Activated B cell treated with CpG ODN at 0.5 μM for 24 hours (primary cell): ENCODE measurements at places on chromosomes 4 and X.
A peak's percentile ranks its signal among the peaks of the same experiment; 100 is the strongest.

DNA sequence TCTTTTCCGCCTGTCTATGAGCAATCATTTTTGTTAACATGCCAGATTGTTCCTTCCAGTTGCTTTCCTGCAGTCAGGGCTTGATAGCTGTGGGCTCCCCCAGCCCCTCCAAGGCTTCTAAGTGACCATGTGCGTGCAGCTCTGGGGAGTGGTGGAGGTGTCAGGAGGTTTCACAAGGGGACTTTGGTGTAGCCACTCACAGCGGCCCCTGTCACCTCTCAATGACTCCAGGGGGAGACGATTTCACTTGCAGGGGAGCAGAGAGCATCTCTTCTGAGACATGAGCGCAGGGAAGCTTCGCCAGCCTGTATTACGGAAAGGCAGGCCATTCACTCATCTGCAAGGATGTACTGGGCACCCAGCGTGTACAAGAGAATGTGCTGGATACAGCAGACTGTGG lies 3.1 kb upstream of the GPR78 start:
- no peak overlapping the region for H3K4me3 ChIP-seq
- H3K27me3 ChIP-seq: peaks cover 14% of the 10 kb centered on the region
- DNase-seq: no peak
- no peaks in the 10 kb centered on the region for H3K4me1 ChIP-seq
- H3K36me3 ChIP-seq: no peaks in the 10 kb centered on the region
- H3K27ac ChIP-seq: no peak overlapping the region

- no peaks in the 10 kb centered on the region for H3K4me1 ChIP-seq
- no peak overlapping the region for H3K4me3 ChIP-seq
- H3K27ac ChIP-seq: no peak overlapping the region
- H3K36me3 ChIP-seq: no peaks in the 10 kb centered on the region
- no peak for DNase-seq
- no peaks in the 10 kb centered on the region for H3K27me3 ChIP-seq
These were observed 122.2 kb upstream of the GC start for GRCh38 chr4:71906096-71906495.

- H3K4me1 ChIP-seq: peaks cover 7% of the 10 kb centered on the region
- no peaks in the 10 kb centered on the region for H3K27me3 ChIP-seq
- no peak overlapping the region for H3K4me3 ChIP-seq
- H3K36me3 ChIP-seq: no peaks in the 10 kb centered on the region
These were observed 5.3 kb downstream of the APOO start for GRCh38 chrX:23902419-23902818.

DNA sequence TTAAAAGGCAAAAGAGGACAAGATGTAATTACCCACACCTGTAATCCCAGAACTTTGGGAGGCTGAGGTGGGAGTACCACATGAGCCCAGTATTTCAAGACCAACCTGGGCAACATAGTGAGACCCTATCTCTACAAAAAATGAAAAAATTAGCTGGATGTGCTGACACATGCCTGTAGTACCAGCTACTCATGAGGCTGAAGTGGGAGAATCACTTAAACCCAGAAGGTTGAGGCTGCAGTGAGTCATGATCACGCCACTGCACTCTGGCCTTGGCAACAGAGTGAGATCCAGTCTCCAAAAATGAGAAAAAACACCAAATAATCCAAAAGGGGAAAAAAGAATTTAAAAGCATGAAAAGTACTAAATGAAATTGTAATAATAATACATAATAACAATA lies 30.8 kb downstream of the NR0B1 start:
- no peaks in the 10 kb centered on the region for H3K27me3 ChIP-seq
- H3K27ac ChIP-seq: no peak overlapping the region
- H3K4me3 ChIP-seq: no peak overlapping the region
- H3K4me1 ChIP-seq: no peaks in the 10 kb centered on the region

DNA sequence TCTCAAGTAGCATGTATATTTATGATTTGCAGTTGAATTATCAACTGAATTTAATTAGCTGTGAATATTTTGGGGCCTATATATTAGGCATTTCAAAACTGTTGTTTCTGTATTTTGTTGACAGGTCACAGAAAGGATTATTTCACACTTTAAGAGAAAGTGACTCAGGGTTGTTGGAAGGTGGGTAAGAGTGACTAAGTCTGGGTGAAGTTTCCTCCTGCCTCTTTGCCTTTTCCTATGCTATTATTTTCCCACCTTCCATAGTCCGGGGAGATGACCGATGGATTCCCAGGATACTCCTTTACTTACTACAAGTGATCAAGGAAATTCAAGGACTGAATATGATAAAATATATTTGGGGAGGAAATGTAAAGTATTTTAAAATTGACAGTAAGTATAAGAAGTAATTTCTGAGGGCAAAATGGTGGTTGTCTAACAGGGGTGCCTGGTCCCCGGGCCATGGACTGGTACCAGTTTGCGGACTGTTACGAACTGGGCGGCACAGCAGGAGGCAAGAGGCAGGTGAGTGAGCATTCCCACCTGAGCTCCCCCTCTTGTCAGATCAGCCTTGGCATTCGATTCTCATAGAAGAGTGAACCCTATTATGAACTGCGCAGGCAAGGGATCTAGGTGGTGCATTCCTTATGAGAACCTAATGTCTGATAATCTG lies 175.5 kb upstream of the GPRIN3 start:
- H3K27me3 ChIP-seq: no peaks in the 10 kb centered on the region
- no peak overlapping the region for H3K4me3 ChIP-seq
- H3K27ac ChIP-seq: no peak overlapping the region
- H3K4me1 ChIP-seq: peaks cover 8% of the 10 kb centered on the region
- no peak for DNase-seq
- no peaks in the 10 kb centered on the region for H3K36me3 ChIP-seq

GRCh38 chr4:126395664-126396063 lies 1080.9 kb downstream of the FAT4 start:
- no peaks in the 10 kb centered on the region for H3K27me3 ChIP-seq
- no peak overlapping the region for H3K27ac ChIP-seq
- H3K36me3 ChIP-seq: no peaks in the 10 kb centered on the region
- no peak overlapping the region for H3K4me3 ChIP-seq

- H3K27me3 ChIP-seq: no peaks in the 10 kb centered on the region
- H3K4me1 ChIP-seq: no peaks in the 10 kb centered on the region
- no peaks in the 10 kb centered on the region for H3K36me3 ChIP-seq
- no peak for DNase-seq
- H3K27ac ChIP-seq: no peak overlapping the region
These were observed 56.6 kb upstream of the SLC6A14 start for GRCh38 chrX:116379854-116380253.

DNA sequence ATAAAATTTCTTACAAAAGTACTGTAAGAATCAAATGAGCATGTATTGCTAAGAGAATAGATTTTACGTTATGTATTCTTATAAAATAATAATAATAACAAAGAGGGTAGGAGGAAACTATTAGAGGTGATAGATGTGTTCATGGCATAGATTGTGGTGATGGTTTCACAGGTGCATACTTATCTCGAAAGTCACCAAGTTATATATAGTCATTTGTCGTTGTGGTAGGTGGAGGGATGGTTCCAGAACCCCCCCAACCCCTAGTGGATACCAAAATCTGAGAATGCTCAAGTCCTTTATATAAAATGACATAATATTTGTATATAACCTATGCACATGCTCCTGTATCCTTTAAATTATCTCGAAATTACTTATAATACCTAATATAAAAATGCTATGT lies 36.7 kb upstream of the H2AZ1 start:
- no peaks in the 10 kb centered on the region for H3K36me3 ChIP-seq
- no peak for DNase-seq
- H3K4me3 ChIP-seq: no peak overlapping the region
- no peaks in the 10 kb centered on the region for H3K4me1 ChIP-seq
- H3K27me3 ChIP-seq: peaks cover 9% of the 10 kb centered on the region

- no peaks in the 10 kb centered on the region for H3K27me3 ChIP-seq
- H3K4me3 ChIP-seq: no peak overlapping the region
- no peaks in the 10 kb centered on the region for H3K36me3 ChIP-seq
- H3K4me1 ChIP-seq: no peaks in the 10 kb centered on the region
These were observed 89.1 kb downstream of the DCAF8L2 start for GRCh38 chrX:27679281-27679680.

DNA sequence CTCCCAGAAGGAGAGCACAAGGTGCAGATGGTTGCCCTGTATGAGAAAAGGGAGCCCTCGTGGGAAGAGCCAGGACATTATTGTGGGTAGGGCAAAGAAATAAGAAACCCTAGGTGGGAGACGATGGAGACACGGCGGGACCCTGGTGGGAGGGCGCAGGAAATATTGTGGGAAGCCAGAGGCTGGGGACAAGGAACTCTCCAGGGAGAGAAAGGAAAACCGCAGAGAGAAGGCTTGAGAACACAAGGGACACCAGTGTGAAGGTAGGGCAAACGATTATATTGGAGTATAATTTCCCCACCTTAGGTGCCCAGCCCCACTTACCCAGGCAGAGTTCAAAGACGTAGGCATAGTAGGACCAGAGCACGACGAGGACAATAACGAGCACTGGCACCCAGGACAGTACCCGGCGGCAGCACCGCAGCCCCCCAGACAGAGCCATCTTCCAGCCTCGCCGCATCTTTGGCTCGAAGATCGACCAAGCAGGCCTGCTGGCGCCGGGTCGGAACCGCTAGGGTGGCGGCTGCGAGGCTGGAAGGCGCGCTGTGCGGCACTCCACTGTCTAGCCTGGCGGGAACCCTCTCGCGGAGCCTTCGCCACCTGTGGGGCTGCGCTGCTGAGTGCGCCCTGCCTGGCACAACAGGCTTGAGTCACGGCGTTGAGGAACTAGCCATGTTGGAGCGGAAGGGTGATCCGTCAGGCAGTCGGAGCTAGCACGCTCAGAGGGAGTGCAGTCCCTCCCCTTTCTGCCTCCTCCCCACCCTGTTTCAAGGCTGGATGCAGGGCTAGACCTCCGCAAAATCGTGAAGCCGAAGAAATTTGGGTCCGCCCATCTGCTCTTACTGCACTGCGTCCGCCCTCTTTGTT lies at the start of gene ZDHHC15:
ZDHHC15 (minus strand) TSS at position 473 of the 867 bp plus-strand sequence; CDS start at position 460, 13 bp downstream.
- DNase-seq: no peak
- H3K4me1 ChIP-seq: peaks cover 18% of the 10 kb centered on the region
- peaks cover 14% of the 10 kb centered on the region for H3K27me3 ChIP-seq
- no peak within 1 kb of the TSS for H3K27ac ChIP-seq
- no peaks in the 10 kb centered on the region for H3K36me3 ChIP-seq

DNA sequence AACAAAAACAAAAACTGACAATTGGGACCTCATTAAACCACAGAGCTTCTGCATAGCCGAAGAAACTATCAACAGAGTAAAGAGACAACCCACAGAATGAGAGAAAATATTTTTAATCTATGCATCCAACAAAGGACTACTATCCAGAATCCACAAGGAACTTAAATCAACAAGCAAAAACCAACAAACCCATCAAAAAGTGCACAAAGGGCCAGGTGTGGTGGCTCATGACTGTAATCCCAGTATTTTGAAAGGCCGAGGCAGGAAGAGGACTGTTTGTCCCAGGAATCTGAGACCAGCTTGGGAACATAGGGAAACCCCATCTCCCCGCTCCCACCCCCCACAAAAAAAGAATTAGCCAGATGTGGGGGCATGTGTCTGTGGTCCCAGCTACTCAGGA lies 10.7 kb downstream of the C4orf51 start:
- no peak for DNase-seq
- H3K36me3 ChIP-seq: no peaks in the 10 kb centered on the region
- H3K27ac ChIP-seq: no peak overlapping the region
- H3K27me3 ChIP-seq: peaks cover 6% of the 10 kb centered on the region
- H3K4me1 ChIP-seq: no peaks in the 10 kb centered on the region

DNA sequence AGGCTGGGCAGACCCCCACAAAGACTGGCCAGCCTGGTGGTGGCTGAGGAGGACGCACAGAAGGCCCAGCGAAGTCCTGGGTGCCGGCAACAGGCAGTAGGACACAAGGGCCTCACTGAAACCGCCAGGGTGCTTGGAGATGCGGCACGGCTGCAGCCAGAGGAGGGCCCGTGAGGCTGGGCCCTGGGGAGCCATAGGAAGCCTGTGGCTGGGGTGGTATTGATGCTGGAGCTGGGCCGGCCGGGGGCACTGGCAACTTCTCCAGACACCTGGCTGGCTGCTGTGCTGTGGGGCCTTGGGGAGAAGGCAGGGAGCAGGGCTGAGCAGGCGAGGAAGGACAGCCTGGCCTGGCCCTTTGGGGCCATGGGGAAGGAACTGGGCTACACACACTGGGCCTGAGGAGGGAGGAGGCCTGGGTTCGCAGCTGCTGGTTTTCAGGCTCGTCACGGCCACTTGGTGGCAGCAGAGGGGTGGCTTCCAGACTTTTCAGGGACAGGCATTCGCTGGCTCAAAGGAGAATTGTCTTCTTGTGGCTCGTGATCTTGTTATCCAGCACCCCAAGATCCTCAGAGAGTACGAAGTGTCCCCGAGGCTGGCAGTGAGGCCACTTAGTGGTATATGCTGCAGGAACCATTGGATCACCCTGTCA lies 37.2 kb downstream of the ATP2B3 start:
- H3K36me3 ChIP-seq: no peaks in the 10 kb centered on the region
- H3K27ac ChIP-seq: no peak overlapping the region
- no peaks in the 10 kb centered on the region for H3K27me3 ChIP-seq
- DNase-seq: peak; percentile 49
- H3K4me1 ChIP-seq: no peaks in the 10 kb centered on the region

GRCh38 chr4:158193171-158193749 lies 17.0 kb upstream of the TMEM144 start:
- H3K27ac ChIP-seq: no peak overlapping the region
- H3K4me1 ChIP-seq: no peaks in the 10 kb centered on the region
- H3K36me3 ChIP-seq: no peaks in the 10 kb centered on the region

DNA sequence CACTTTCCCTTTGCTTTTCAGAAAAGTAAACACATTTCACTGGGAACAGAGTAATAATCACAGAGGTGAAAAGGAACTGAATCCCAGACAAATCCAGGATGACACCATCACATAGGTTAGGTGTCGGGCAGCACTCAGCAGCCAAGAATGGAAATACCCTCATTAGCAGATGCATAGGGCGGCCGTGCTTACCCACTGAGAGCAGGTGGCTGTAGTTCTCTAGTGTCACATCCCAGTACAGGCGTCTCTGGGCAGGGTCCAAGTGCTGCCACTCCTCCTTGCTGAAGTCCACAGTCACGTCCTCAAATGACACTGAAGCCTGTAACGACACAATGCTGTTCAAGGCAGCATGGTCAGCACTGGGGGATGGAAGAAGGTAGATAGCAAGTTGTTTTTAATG lies 26.9 kb downstream of the ZNF41 start:
- H3K27me3 ChIP-seq: no peaks in the 10 kb centered on the region
- no peak overlapping the region for H3K27ac ChIP-seq
- no peaks in the 10 kb centered on the region for H3K4me1 ChIP-seq
- DNase-seq: no peak

GRCh38 chr4:36088542-36088941 lies 155.8 kb downstream of the ARAP2 start:
- no peaks in the 10 kb centered on the region for H3K4me1 ChIP-seq
- H3K27ac ChIP-seq: no peak overlapping the region

- H3K36me3 ChIP-seq: no peaks in the 10 kb centered on the region
- no peaks in the 10 kb centered on the region for H3K4me1 ChIP-seq
- H3K4me3 ChIP-seq: no peak overlapping the region
- H3K27ac ChIP-seq: no peak overlapping the region
- no peak for DNase-seq
These were observed 56.8 kb downstream of the SPANXN4 start for GRCh38 chrX:143082537-143082936.

GRCh38 chr4:98430708-98431403 lies 169.7 kb downstream of the RAP1GDS1 start:
- H3K27ac ChIP-seq: no peak overlapping the region
- H3K4me1 ChIP-seq: peaks cover 11% of the 10 kb centered on the region
- no peaks in the 10 kb centered on the region for H3K27me3 ChIP-seq
- no peak for DNase-seq
- peaks cover 38% of the 10 kb centered on the region for H3K36me3 ChIP-seq
- no peak overlapping the region for H3K4me3 ChIP-seq
